ENCODE measurements at places on chromosomes 7 and 10.

- no peak for DNase-seq
Observed at GRCh38 chr7:28986765-28987110, 28.6 kb upstream of the TRIL start.

DNA sequence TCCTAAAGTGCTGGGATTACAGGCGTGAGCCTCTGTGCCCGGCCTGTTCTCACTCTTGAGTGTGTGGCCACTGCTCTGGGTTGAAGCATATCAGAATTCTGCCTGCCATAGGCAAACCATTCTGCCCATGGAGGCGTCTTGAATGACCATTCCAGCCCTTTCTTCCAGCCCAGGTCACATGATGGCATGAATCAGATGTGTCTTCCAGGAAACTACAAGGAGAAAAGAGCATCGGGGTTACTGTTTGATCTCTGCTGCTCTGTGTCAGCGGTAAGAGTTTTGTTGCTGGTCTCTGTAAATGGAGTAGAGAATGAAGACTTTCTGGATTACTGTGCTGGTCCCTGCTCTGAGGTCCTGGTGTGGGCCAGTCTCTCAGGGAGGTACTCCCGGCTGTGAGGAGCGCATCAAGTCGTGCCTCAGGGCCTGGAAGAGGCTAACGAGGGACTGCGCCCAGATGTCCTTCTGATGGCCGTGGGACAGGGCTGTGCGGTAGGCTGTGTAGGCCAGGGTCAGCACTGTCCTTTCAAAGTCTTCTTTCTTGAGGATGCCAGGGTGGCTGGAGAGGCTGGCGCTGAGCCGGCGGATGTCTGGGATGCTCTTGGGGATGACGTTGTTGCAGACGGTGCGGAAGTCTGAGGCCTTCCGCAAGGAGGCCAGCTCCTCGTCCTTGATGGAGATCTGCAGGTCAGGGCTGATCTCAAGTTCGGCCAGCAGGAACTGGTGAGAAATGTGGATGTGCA, 5.8 kb upstream of the SLC13A4 start:
- DNase-seq, result no peak

- DNase-seq, result no peak
Observed at GRCh38 chr10:55897490-55897921, 463.6 kb downstream of the ZWINT start.

- DNase-seq, result no peak
Observed at GRCh38 chr7:71325151-71325550, 193.2 kb downstream of the GALNT17 start.

GRCh38 chr7:86745013-86745745, 101.5 kb downstream of the GRM3 start:
- DNase-seq, result peak; percentile 76

GRCh38 chr7:35355911-35356310, 102.0 kb upstream of the TBX20 start:
- no peak for DNase-seq

GRCh38 chr10:114499116-114499515, 94.8 kb upstream of the AFAP1L2 start:
- no peak for DNase-seq

DNA sequence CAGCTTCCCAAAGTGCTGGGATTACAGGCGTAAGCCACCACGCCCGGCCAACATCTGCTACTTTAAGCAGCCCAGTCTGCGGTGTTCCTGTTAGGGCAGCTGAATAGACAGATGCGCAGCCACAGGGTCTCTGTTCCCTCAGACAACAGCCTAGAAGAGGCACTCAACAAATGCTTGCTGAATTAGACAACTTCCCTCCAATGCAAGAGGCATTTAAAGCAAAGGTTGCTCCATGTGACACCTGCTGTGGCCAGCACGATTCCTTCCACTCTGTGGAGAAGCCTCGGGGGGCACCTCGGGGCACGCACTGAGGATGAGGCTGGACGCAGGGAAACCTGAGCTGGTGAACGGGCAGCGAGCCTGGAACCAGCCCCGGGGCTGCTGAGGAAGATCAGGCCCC, 237.8 kb downstream of the MAD1L1 start:
- peak; percentile 63 for DNase-seq

DNA sequence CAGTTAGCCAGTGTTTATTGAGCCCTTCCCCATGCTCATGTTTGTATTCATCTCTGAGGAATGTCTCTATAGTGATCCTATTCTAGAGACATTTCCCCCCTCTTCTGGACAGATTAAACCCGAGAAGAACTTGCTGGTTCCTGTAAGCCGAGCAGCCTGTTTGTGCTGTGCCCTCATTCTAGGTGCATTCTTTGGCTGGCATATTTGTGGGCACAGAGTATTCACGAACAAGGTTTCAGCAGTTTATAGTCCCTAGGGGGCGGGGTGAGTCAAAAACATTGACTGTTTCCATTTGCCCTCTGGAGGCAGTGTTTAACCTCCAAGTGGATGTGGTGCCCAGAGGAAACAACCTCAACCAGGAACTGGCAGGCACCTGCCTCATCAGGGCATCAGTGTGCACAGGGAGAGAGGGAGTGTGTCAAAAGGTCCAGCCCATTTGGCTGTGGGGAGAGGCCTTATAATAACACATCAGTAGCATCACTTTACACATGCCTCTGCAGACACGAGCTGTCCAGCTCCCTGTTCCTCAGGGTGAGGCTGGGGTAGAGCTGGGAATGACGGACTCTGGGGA, 273.3 kb upstream of the LRGUK start:
- peak; percentile 30 for DNase-seq

GRCh38 chr7:141045126-141045841, 28.6 kb upstream of the TMEM178B start:
- DNase-seq, result no peak

DNA sequence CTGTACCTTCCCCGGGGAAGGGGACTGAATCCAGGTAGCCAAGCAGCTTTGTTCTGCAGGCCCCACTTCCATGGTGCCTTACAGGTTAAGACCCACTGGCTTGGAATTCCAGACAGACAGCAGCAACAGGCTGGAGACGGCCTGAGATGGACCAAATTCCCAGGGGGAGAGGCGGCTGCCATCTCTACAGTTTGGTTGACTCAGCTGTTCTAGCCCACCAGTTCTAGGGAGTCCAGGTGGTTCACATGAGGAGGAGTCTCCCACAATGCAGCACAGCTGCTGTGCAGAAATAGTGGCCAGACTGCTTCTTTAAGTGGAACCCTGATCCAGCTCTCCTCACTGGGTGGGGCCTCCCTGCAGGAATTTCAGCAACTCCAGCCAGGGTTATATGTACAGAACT, 74.1 kb downstream of the C10orf67 start:
- DNase-seq, result no peak

DNA sequence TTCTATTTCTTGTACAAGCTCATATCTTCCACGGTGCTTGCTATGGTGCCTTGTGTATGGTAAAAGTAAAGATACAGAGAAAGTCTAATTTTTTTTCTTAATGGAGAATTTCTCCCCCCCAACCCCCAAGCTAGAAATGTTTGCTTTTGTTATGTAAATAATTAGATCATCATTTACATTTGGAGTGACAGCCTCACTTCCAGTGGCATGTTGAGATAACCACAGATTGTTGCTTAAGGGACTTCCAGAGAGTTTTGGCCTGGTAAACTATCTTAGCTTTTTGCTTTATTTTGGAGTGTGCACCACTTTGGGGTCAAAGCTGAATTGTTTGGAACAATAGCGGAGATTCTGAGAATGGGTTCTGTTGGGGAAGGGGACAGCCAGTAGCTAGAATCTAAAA, 129.7 kb downstream of the ZNF365 start:
- no peak for DNase-seq

- no peak for DNase-seq
Observed at GRCh38 chr7:88452646-88453045, 146.0 kb upstream of the STEAP4 start.

- DNase-seq, result no peak
Observed at GRCh38 chr10:108180878-108181277, 1016.4 kb upstream of the SORCS1 start.

DNA sequence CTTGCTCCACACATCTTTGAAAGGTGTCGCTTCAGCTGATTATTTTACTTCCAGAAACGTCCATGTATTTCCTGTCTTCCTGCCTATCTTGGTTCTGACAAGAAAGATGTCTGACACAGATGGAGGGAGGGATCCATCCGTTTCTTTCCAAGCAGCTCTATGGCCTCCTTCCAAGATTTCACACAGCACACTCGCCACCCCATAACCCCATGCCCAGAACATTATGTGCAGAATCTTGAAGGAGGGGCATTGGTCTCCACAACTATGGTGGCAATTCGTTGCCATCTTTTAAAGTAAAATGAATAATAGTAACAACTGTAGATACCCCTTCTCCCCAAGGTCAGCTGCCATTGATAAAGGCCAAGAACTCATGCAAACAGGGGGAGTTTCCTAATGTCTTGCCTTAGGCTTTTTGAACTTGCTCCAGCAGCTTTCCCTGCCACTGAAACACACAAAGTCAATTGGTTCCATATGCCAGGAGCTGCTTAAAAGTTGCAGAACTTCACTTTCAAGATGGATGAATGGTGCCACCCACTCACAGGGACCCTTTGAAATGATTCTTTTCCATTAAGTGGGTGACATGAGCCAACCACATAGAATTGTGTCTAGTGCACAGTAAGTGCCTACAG, 60.0 kb downstream of the VSTM4 start:
- DNase-seq, result no peak

DNA sequence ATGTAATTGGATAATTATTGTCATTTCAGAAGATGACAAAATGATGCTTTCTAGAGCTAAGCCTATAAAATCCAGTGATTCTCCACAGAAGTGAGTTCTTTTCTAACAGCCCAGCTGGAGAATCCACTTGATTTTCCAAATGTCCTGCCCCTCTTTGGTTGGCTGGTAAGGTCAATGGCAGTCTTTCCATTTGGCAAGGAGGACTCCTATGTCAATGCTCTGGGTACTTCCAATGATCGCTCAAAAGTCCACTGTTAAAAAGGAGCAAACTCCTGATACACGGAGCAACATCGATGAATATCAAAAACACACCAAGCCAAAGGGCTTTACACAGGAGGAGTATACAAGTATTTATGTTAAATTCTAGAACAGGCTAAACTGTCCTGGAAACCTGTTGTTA, 57.8 kb downstream of the STK17A start:
- no peak for DNase-seq

GRCh38 chr7:148967602-148968001, 60.7 kb downstream of the PDIA4 start:
- no peak for DNase-seq

DNA sequence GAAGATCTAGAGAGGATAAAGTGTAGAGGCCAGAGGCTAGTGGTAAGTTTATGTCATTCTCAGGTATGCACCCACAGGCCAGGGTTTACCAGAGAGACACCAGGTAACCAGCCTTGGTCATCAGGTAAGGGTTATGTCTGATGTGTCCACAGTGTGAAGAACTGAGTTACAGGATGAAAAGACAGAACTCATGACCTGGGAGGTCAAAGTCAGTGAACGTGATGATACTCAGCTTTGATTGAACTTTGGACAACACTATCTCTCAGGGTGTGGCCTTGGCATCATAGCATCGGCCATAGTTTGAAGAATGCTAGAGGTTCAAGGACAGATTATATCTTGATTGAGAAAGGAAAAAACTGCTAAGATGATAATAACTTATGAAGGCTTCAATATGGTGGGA, 37.5 kb downstream of the MGAM start:
- DNase-seq, result no peak

DNA sequence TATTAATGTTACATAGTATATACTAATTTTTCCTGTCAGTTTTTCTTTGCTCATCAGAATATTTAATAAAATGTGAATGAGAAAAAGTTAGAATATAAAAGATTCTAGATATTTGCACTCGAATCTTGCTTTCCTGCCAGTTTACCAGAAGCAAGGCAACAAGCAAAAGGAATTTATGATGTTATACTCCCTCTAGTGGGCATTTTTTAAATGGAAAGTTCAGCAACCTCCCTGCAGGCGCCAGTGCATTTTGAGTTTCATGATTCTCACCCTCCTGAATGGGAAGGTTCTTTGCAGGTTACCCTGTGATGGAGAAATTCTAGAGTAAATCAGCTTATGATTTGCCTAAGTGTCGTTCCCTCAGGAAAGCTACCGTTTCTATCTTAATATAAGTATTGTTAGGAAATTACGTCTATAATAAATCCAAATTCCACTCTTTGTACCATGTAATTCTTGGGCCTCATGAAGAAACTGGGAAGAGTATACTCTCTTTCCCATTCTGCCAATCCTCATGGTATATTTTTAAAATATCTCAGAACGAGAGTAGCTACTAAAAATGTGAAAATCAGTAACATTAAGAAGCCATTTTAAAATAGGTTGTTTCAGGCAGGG, 350.0 kb downstream of the CRPPA start:
- DNase-seq, result peak; percentile 69

DNA sequence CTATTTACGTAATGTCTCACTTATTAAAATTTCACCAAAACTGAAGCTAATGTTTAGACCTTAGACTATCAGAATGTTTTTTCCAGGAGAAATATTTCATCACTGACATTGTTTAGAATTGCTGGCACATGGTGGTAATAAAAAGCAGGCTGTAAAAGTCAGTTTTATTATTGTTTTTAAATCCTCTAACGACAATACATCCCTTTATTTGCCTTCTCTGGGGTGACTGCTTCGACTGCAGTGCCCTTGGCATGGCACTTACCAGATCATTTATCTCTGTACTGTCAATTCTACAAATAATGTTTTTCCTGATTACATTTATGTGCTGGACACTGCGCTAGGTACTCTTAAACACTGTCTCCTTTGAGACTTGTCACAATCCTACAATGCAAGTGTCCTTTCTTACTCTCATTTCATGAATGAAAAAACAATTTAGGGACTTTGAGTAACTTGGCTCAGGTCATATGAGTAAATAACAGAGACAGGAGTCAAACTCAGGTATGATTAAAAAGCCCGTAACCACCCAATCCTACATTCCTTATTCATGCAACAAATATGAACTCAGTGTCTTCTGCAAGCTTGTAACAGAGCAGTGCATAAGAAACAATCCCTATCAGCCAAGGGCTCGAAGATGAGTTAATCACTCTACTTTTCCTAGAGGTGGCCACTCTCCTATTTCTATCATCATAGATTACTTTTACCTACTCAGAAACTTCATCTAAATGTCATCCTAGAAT, 5.6 kb upstream of the ING3 start:
- peak; percentile 10 for DNase-seq

- no peak for DNase-seq
Observed at GRCh38 chr7:57404967-57405421, 45.0 kb upstream of the ZNF716 start.

DNA sequence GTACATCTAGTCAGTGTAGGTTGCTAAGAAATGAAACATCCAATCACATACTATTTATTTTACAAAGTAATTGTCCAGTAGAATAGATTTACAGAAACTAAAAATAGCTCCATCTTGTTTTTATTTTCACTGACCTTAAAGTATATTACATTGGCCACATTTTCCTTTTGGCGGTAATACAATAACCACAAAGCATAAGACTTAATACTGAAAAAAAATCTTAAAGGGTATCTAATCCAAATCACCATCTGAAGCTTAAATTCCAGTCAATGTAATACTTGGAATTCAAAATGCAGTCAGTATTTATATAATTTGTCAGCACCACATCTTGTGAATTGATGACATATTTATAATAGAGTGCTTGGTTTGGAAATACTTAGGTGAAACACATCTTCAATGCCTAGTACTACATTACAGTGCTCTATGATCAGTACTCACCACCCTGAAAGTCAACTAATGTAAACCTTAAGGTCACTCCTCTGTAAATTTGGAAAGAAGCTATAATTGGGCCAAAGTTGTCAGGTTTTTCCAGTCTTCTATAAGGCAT, 8.9 kb downstream of the ANKMY2 start:
- DNase-seq, result no peak

Measured in NCI-H2029 treated with DMSO at 0.1 percent for 48 hours (cell line).